Right lung (tissue), 10 donors: ENCODE measurements at places on chromosomes 1 and 21. TPM values are rescaled to one million over a fixed set of nuclear protein-coding genes. Genes with fewer than 3 reads are reported as not detected.

Gene TNFRSF9
- 0.14 TPM for polyA plus RNA-seq

Gene DMRTA2
- polyA plus RNA-seq, result not detected

Gene ACOT7
- polyA plus RNA-seq, result 13.4 TPM

Gene ANKRD35
- 4.5 TPM for polyA plus RNA-seq

DNA sequence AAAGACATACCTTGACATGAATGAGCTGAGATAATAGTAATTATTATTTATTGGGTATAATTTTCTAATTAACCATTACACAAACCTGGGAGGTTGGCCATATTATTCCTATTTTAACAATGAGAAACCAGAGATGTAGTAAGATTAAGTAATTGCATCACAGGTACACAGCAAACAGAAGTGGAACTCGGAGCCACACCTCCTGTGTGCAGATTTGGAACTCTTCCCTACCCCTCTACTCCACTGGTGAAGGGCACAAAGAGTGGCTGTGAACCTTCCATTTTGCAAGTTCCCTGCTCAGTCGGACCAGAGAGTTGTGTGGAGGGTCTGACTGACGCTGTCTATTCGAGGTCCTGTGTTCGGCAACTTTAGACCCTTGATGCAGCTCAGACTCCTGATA is 45.0 kb downstream of the NGF start:
- DNase-seq, result no peak

DNA sequence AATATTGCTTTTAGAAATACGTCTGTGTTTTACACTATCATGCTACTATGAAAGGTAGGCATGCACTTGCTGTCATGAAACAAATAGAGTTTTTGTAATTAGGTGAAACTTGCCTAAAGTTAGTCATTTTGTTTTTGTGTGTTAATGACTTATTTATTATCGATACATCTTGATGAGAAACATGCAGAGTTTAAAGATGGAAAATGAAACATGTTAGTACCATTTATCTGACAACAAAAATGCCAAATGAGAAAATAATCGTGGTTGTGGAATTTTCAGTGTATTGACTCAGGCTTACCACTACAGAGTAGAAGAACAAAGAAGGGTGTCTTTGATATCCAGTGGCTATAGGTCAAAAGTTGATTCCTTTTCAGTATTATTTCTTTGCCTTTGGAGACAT is 105.5 kb downstream of the NCAM2 start:
- DNase-seq, result no peak

GRCh38 chr1:153572569-153573015 is 6.9 kb upstream of the S100A2 start:
- DNase-seq, result peak; percentile 38
